Immature natural killer cell (primary cell): ENCODE measurements at places on chromosomes 7 and 10. TPM values are rescaled to one million over a fixed set of nuclear protein-coding genes. Genes with fewer than 3 reads are reported as not detected.

GRCh38 chr10:127899766-127900387 lies 7.0 kb upstream of the PTPRE start:
- H3K36me3 ChIP-seq = no peaks in the 10 kb centered on the region
- H3K27ac ChIP-seq = no peak overlapping the region
- DNase-seq = no peak
- peaks cover 10% of the 10 kb centered on the region for H3K27me3 ChIP-seq
- no peaks in the 10 kb centered on the region for H3K4me1 ChIP-seq
- no peak overlapping the region for H3K4me3 ChIP-seq

RTKN2 gene
- polyA plus RNA-seq = not detected

DNA sequence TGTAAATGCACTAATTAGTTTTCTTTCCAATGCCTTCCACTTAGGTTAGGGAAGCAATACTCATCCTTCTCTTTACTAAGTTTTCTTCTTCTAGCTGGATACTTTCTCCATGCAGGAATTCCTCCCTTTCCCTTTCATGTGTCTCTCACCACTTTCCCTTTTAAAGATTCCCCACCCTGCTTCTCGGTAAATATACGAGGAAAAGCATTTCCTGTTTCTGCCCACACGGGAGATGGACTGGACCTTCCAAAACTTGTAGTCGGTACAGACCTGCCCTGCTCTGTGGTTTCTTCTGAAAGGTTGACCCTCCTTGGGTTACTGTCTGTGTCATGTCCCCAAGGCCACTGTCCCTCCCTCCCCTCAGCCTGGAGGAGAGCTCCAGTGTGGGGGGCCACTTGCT lies 58.9 kb upstream of the LYZL2 start:
- no peak overlapping the region for H3K27ac ChIP-seq
- H3K4me1 ChIP-seq = no peaks in the 10 kb centered on the region
- peaks cover 2% of the 10 kb centered on the region for H3K27me3 ChIP-seq
- no peak overlapping the region for H3K4me3 ChIP-seq
- DNase-seq = no peak

GATA3 gene
- polyA plus RNA-seq = 52.1 TPM

DNA sequence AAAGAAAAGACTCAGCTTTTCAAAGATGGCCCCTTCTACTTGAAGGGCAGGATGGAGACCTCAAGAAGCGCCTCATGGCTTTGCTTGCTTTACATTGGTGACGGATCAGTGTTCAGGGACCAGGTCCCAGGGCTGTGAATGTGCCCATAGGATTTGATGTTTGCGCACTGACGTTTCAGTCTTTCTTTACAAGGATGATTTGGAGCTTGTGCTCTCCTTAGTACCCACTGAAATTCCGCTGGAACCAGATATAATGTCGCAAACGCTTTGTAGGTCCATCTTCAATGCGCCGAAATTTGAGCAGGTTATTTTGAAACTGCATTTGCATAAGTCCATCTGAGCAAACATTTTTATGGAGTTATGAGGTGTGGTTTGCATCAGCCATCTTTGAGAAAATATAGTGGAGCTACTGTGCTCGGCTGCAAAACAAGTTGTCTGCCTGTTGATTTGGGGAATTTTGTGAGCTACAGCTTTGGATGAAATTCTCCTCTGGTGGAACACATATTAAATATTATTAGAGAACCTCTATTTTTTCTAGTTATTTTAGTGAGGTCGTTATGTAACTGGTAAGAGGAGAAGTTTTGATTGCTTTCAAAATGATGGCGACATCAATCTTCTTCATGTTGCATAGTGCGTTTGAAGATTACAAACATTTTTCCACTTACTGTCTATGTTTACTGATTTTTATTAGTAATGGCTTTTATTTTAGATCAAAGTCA lies 2.4 kb downstream of the RBM20 start:
- peaks cover 21% of the 10 kb centered on the region for H3K27me3 ChIP-seq
- peaks cover 17% of the 10 kb centered on the region for H3K4me1 ChIP-seq
- DNase-seq = no peak
- H3K27ac ChIP-seq = no peak overlapping the region
- H3K4me3 ChIP-seq = no peak overlapping the region
- peaks cover 4% of the 10 kb centered on the region for H3K36me3 ChIP-seq

FAM171A1 gene
- 2.4 TPM for polyA plus RNA-seq

NPFFR1 gene
- polyA plus RNA-seq = not detected

- no peak overlapping the region for H3K27ac ChIP-seq
- H3K27me3 ChIP-seq = peaks cover 8% of the 10 kb centered on the region
- H3K4me3 ChIP-seq = no peak overlapping the region
- peaks cover 7% of the 10 kb centered on the region for H3K4me1 ChIP-seq
- no peak for DNase-seq
Measured at GRCh38 chr7:35969066-35969465, 168.2 kb downstream of the SEPTIN7 start.

STAMBPL1 gene
- 8.4 TPM for polyA plus RNA-seq

GRCh38 chr10:93622942-93623341 lies 10.6 kb downstream of the PDE6C start:
- H3K27me3 ChIP-seq = peaks cover 3% of the 10 kb centered on the region
- DNase-seq = no peak
- no peak overlapping the region for H3K27ac ChIP-seq
- no peaks in the 10 kb centered on the region for H3K4me1 ChIP-seq

GRCh38 chr7:2109936-2110609 lies 122.7 kb downstream of the MAD1L1 start:
- H3K27ac ChIP-seq = no peak overlapping the region
- H3K4me3 ChIP-seq = no peak overlapping the region
- peaks cover 38% of the 10 kb centered on the region for H3K4me1 ChIP-seq
- no peak for DNase-seq

GRCh38 chr7:139758388-139758787 lies 19.4 kb downstream of the HIPK2 start:
- H3K4me1 ChIP-seq = peaks cover 95% of the 10 kb centered on the region
- H3K27me3 ChIP-seq = peaks cover 2% of the 10 kb centered on the region
- H3K36me3 ChIP-seq = peaks cover 7% of the 10 kb centered on the region
- H3K4me3 ChIP-seq = no peak overlapping the region

- H3K36me3 ChIP-seq = no peaks in the 10 kb centered on the region
- H3K27ac ChIP-seq = no peak overlapping the region
- peaks cover 4% of the 10 kb centered on the region for H3K27me3 ChIP-seq
Measured at GRCh38 chr7:51015581-51015980, 232.9 kb upstream of the GRB10 start.

DENND2A gene
- not detected for polyA plus RNA-seq

- no peak for DNase-seq
- no peaks in the 10 kb centered on the region for H3K36me3 ChIP-seq
- H3K27ac ChIP-seq = no peak overlapping the region
- peaks cover 9% of the 10 kb centered on the region for H3K27me3 ChIP-seq
- H3K4me3 ChIP-seq = no peak overlapping the region
Measured at GRCh38 chr10:124185084-124185483, 91.7 kb upstream of the CHST15 start.

GRCh38 chr7:29255906-29256692 lies 61.5 kb downstream of the CHN2 start:
- peaks cover 3% of the 10 kb centered on the region for H3K36me3 ChIP-seq
- H3K4me1 ChIP-seq = peaks cover 35% of the 10 kb centered on the region
- no peaks in the 10 kb centered on the region for H3K27me3 ChIP-seq
- no peak overlapping the region for H3K4me3 ChIP-seq

ATRNL1 gene
- polyA plus RNA-seq = not detected

DNA sequence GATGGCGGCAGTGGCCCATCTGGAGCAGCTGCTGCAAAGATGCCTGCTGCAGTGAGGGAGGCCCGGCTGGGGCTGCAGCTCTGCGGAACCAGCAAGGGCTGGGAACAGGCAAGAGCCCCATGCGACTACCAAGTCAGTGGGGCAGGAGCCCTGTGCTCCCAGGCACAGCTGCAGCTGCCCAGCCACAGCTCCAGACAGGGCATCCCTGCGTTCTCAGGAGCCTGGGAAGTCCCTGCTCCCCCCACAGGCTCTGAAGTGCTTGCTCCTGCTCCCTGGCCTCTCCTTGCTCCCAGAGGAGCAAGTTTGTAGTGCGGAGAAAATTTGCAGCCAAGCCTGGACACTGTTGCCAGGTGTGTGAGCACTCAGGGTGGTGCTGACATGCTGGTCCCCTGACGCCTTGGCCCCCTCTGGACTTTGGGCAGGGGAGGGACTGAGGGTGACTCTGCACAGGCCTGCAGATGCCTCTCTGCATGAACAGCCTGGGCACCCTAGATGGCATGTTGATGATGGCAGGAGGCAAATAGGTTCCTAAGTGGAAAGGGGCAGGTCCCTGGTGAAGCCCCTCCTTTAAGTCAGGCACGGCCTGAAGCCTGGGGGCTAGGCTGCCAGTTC lies 105.6 kb downstream of the LYZL1 start:
- H3K27me3 ChIP-seq = peaks cover 6% of the 10 kb centered on the region
- no peak for DNase-seq
- H3K27ac ChIP-seq = no peak overlapping the region
- H3K4me1 ChIP-seq = no peaks in the 10 kb centered on the region

PDE6C gene
- not detected for polyA plus RNA-seq

DNA sequence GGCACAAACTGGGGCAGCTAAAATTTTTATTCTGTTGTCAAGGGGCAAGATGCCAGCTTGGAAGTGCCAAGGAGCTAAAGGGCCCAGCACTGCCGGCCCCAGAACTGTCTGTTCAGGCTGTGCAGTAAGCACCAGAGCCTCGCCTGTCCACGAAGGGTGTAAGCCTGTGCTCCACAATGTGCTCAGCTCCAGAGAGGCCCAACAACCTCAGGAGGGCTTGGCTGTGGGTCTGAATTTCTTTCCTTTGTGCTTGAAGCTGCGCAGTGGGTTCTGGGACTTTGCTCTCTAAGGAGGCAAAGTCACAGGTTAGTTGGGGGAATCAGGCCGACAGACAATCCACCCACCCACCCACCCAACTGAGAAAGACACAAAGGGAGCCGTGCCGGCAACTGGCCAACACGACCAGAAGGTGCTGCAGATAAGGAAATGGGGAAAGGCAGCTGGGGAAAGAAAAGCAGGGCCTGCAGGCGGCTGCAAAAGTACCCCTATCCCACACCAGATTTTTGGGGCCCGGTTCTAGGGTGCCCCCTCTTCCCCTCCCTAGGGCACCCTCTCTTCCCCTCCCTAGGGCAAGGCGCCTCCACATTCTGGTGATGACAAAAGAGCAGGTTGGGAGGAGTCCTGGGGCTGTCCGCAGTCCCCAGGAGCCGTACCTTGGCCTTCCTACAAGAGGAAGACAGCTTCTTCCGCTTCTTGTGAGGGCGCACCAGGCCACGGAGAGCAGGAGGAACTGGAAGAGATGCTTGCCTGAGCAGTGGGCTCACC lies 7.7 kb downstream of the DDX56 start:
- peak overlapping the region; percentile 65 for H3K27ac ChIP-seq
- H3K27me3 ChIP-seq = no peaks in the 10 kb centered on the region
- H3K4me1 ChIP-seq = peaks cover 3% of the 10 kb centered on the region
- peaks cover 36% of the 10 kb centered on the region for H3K36me3 ChIP-seq
- DNase-seq = no peak

DNA sequence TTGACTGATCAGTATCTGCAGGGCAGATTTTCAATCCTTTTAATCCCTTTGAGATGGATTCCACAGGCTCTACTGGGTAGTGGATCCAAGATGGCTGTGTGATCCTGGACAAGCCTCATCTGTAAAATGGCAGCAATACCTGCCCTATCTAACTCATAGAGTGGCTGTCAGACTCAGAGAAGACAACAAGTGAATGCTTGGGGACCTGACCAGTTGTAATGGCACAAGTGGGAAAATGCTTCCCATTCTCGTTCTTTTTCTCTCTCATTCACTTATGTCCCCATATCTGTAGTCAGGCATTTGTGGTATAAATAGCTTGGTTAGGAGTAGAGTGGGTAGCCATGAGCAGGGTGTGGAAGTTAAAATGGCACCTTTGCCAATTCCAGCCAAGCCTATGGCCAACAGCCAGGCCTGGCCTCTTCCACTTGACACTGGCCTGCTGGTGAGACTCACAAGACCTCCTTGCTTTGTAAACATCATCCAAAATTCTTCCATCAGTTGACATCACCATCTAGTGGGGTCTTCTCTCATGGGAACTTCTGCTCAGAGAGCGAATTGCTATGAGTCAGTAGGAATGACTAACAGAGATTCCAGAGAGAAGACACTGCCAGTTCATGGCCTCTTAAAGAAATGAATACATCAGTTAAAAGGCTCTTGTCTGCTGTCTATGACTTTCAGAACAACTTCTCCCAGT lies 150.1 kb downstream of the PLPP4 start:
- no peak for DNase-seq
- no peaks in the 10 kb centered on the region for H3K27me3 ChIP-seq
- no peak overlapping the region for H3K4me3 ChIP-seq
- peaks cover 3% of the 10 kb centered on the region for H3K36me3 ChIP-seq
- H3K27ac ChIP-seq = no peak overlapping the region
- no peaks in the 10 kb centered on the region for H3K4me1 ChIP-seq

- no peak for DNase-seq
- peaks cover 7% of the 10 kb centered on the region for H3K36me3 ChIP-seq
Measured at GRCh38 chr10:100996678-100997359, 2.8 kb upstream of the LZTS2 start.

DNA sequence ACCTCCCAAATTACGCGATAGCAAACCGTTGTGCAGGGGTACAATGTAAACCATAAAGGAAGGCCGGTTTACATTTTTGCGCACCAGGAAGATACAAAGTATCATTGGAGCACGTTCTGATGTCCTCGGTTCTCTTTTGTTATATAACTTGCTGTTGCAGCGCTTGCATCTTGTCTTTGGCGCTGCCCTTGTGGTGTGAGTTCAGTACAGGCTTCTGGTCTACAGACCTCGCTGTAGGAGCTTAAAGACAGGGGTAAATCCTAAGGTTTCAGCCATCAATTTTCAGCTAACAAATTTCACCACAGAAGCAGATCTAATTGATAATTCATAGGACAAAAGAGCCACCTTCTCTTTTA lies 1.5 kb upstream of the MKX start:
- no peak for DNase-seq
- peaks cover 29% of the 10 kb centered on the region for H3K4me1 ChIP-seq
- peaks cover 22% of the 10 kb centered on the region for H3K27me3 ChIP-seq
- H3K4me3 ChIP-seq = peak overlapping the region; percentile 7
- H3K36me3 ChIP-seq = no peaks in the 10 kb centered on the region

DNA sequence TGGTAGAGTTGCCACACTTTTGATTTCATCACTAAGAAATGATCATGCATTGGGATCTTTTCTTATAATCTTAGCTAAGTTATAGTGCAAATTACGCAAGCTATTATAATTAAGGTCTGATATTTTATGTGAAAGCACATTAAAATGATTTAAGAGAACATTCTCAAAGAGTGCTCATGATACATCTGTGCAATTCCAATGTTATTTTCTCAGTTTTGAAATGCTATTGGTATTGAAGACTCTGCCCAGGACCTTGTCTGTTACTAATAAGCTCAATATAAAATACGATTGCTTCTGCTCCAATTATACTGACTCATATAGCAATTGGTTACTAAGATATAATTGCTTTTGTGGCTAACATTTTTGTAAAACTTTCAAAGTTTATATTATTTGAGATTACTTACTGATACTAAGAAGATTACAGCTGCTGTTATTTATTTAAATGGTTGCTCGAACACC lies 180.9 kb downstream of the ADAM12 start:
- H3K4me1 ChIP-seq = no peaks in the 10 kb centered on the region
- H3K27me3 ChIP-seq = peaks cover 2% of the 10 kb centered on the region
- no peak for DNase-seq
- H3K27ac ChIP-seq = no peak overlapping the region

PTPRZ1 gene
- not detected for polyA plus RNA-seq

ZNF488 gene
- not detected for polyA plus RNA-seq

- H3K27me3 ChIP-seq = no peaks in the 10 kb centered on the region
- H3K27ac ChIP-seq = no peak overlapping the region
- DNase-seq = no peak
- no peak overlapping the region for H3K4me3 ChIP-seq
- no peaks in the 10 kb centered on the region for H3K36me3 ChIP-seq
Measured at GRCh38 chr7:118352867-118353453, 128.5 kb downstream of the ANKRD7 start.
